ENCODE measurements at places on chromosomes 5 and 9.

GRCh38 chr9:117714282-117714681 is 10.1 kb downstream of the TLR4 start:
- no peak for DNase-seq

GRCh38 chr9:71766663-71767062 is 1.6 kb downstream of the CEMIP2 start:
- no peak for DNase-seq

- DNase-seq, result no peak
Measured at GRCh38 chr9:98185611-98186171, 6.7 kb downstream of the CORO2A start.

DNA sequence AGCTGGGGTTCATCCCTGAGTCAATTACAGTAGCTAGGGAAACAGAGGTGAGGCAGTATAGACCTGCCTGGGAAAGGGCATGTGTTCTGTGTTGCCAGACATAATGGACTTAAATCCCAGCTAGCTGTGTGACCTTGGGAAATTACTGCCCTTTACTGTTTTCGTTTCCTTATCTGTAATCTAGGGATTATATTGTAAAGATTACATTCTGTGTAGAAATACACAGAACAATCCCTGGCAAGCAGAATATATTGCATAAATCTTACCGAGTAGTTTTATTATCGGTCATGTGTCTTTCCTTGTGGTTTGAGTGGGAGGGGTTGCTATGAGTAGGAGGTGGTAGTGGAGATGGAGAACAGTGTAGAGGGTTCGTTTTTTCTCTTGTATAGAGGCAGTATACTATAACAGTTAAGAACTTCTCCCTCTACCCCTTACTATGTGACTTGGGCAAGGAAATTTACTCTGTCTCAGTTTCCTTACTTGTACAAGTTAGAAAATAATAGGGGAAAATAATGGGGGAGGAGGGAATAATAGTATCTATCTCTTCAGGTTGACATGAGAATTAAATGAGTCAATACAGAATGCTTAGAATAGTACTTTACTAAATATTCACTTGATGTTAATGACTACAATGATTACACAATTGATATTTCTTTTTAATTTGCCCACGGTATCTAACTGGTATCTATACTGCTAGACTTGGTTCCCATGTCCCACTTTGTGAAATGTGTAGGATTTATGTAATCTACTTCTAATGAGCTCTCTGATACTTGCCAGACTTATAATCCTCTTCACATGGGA is 7.1 kb upstream of the DMXL1 start:
- DNase-seq, result no peak

DNA sequence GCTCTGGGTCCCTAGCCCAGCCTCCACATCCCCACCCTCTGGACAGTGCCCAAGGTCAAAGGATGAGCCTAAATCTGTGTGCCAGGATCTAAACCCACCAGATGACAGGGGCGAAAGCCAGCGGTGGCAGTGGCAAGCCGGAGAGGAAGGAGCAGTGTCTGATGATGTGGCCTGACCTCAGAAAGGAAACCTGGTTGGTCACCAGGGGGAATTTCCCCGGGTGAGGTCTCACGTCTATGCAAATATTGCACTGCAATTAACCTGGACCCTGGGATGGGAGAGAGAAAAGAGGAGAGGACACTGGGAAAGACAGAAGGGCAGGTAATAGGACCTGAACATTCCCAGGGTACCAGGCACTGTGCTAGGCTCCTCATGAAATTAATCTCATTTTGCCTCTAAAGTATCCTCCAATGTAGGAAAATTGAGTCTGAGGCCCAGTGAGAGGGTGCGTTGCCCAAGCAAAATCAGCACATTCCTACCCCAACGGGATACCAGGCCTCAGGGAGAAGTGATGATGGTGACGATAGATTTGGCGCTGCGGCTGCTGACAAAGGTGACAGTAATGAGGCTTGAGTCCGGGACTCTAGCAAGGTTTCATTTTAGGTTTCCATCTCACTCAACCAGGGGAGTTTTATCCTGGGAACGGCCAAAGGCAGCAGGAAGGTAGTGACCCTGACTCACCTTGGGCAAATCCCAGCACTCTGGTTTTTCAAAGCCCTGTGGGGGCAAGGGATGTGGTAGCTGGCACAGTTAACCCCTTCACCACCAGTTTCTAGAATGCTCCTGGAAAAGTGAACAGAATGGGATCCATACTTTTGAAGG is 13.4 kb upstream of the TNIP1 start:
- DNase-seq, result no peak

GRCh38 chr9:120729791-120730241 is 15.5 kb upstream of the MEGF9 start:
- no peak for DNase-seq

DNA sequence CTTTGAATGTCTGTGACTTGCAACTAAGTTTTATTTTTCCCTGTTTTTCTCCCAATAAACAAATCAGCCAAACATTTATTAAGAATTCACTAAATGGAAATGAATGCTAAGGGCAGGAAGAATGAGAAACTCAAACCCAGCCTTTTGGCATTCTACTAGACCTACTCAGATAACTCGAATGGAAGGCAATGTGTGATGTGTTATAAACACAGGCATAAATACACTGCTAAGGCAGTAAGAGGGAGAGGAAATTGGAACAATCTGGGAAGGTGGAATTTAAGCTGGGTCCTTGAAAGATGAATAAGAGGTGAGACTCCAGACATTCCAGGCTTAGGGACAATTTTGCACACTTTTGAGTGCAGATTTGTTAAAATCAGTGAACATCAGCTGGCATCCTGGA is 34.7 kb downstream of the MARCHF3 start:
- DNase-seq, result no peak

DNA sequence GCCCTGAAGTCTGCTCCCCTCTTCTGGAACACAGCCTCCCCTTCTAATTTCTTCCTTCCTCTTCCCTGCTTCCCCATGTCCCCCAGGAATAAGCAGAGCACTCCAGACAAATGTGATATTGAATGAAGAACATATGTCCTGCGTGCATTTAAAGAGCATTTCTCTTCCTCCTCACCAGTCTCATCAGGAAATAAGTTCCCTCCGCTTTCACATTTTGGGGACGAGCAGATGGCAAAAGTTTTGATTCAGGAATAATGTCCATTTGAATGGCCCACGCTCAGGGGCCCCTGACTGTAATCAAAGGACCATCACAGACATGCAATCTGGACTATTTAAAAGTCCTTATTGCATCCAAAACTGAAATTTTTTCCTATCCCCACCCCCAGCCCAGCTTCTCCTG is 316.1 kb downstream of the CDK5RAP2 start:
- no peak for DNase-seq
